ENCODE measurements at places on chromosomes 12 and 14. TPM values are rescaled to one million over a fixed set of nuclear protein-coding genes. Genes with fewer than 3 reads are reported as not detected.

- peak; percentile 81 for DNase-seq
Observed at GRCh38 chr12:13000616-13000924, 505 bp upstream of the HEBP1 start.

Gene CPSF2
- 58.6 TPM for total RNA-seq

Gene LGMN
- total RNA-seq, result 140 TPM

DNA sequence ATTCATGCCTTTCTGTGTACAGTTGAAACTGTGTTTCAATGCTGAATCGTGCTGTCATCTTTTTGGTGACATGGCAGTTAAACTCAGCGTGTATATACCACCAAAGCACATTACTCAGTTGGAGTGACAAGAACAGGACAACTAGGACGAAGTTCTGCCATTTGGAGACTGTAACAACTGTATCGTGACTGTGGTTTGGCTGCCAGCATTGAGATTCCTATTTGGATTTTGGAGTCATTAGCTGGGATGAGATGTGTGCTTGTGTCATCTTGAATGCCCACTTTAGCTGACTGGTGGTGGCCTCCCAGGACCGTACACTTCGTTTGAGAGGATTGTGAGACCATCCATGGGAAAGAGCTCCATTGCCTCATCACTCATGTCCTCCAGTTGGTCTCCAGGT lies 42.9 kb downstream of the FBXL14 start:
- no peak for DNase-seq

DNA sequence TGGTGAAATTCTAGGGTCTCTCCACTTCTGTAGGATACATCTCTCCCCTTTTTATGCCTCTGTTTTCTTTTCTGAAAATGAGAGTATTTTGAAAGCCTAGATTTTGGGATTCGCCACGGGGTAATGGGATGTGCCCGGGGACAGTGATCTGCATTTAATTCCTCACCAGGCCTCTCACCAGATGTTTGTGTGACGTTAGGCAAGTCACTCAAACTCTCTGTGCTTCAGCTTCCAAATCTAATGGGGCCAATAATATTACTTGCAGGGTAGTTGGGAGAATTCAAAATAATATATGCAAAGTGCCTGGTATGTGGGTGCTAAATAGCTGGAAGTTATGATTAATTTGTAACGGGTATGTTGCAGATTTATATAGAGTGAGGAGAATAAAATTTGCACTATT lies 78.8 kb downstream of the C12orf75 start:
- no peak for DNase-seq

DNA sequence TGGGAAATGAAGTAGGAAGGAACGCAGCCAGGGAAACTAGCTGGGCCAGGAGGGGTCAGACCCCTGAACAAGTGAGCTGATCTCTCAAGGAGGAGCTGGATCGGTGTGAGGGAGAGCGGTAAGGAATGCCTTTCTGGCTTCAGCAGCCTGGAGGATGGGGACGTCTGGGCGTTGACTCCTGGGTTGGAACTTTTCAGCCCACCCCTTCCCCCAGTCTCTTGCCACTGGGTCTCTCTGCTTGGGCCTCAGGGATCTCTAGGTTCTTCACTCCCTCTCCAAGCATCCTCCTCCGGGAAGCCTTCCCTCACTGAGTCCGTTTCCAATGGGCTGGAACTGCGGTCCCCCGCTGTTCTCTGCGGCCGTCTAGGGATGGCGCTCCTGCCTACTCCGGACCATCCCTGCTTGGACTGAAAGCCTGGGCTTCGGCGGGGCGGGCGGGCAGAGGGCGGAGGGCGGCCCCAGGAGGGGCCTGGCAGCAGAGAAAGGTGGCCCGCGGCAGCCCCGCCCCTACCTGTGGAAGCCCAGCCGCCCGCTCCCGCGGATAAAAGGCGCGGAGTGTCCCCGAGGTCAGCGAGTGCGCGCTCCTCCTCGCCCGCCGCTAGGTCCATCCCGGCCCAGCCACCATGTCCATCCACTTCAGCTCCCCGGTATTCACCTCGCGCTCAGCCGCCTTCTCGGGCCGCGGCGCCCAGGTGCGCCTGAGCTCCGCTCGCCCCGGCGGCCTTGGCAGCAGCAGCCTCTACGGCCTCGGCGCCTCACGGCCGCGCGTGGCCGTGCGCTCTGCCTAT lies at the start of gene KRT7:
TSS of gene KRT7 (plus strand) at position 570 of the 788 bp plus-strand sequence. CDS start at position 624, 54 bp downstream.
- peak; percentile 93 for DNase-seq

DNA sequence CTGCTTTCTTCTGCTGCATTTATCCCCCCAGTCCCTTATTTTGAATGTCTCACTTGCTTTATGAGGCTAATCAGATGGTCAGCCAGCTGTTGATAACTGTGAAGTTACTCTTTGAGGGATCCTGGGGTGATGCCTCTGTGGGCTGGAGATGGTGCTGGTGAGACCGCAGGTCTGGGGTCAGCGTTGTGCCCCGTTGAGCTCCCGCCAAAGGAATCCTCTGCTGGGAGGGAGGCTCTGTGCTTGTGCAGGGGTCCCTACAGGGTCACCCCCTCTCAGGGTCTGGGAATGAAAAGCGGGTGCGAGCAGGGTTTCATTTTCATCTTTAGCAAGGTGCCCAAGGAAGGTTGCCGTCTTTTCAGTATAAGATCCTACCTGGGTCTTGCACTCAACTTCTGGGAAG lies 161.2 kb upstream of the RTL1 start:
- peak; percentile 29 for DNase-seq

DNA sequence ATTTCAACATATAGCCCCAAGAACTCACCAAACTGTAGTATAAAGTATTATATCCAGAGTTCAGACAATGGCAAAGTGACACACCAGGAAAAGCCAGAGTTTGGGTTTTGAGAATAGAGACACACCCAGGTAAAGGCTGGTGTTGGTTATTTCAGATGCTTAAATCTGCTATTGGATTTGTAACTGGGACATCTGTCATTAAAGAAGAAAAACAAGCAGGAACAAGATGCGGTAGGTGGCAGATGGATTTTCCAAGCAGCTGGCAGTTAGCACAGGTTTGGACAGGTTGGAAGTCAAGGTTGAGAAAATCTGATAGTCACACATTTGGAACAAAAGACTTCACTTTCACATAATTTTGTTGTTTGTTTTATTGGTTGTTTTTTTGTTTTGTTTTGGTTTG lies 14.4 kb upstream of the CDK17 start:
- no peak for DNase-seq

- DNase-seq, result no peak
Observed at GRCh38 chr12:8446642-8447547, 8.9 kb upstream of the CLEC6A start.

- DNase-seq, result no peak
Observed at GRCh38 chr14:90512329-90512991, 115.6 kb downstream of the CALM1 start.

GRCh38 chr12:26046906-26047305 lies 77.9 kb downstream of the BHLHE41 start:
- no peak for DNase-seq

DNA sequence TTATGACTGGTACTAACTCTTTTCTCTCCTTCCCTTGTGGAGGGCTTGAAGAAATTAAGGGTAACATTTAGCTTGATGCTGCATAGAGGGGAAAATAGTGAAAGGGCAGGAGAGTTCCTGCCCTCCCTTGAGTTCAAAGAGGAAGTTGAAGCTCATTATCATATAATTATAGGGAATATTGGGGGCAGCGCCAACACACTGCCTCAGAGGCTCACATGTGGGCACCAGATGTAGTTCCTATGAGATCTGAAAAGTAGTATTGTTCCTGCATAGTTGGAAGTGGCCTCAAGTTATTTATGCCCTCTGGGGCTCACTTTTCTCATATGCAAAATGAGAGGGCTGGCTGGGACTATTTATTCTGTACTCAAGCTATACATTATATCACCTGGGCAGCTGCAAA lies 33.0 kb upstream of the FGF23 start:
- no peak for DNase-seq

Gene MIP
- not detected for total RNA-seq

DNA sequence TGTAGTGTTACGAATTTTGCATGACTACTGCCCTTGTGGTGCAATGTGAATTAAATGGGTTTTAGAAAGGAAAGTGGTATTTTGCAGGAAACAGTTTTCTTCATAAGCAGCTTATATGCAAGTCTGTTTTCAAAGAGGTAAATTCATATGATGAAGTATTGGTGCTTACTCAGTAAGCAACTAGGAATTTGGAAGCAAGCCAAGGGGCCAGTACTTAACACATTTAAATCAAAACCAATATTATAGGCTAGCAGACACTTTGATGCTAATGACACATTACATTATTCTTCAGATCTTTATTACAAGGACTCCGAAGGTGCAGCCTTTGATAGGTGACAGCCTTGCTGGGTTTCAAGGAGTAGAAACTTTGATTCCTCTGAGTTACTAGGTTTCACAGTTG lies 23.1 kb downstream of the MGAT4C start:
- DNase-seq, result no peak

Gene MAP1LC3B2
- not detected for total RNA-seq

Gene ALX1
- not detected for total RNA-seq

DNA sequence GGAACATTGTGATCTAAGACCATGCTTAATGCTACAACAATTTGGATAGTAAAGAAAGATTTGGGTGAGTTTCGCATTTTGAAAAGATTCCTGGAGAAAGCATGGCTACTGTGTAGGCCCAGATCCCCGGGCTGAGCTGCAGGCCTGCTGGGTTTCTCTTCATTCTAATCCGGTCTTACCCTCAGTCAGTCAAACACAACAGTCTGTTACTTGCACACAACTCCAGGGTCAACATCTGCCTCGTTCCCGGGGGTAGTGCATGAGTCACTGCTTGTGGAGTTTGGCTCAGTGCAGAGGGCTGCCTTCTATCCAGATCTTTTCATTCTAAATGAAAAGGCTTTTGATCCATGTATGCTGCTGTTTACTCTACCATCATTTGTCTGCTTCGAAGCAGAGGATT lies 60.4 kb upstream of the SEL1L start:
- no peak for DNase-seq

Gene CLEC2B
- total RNA-seq, result 24.6 TPM

- no peak for DNase-seq
Observed at GRCh38 chr14:49553892-49554291, 32.3 kb downstream of the RPS29 start.

Gene A2M
- 2,772 TPM for total RNA-seq

GRCh38 chr12:51951843-51952722 lies 584 bp downstream of the ACVR1B start:
- peak; percentile 75 for DNase-seq
